Dermis blood vessel endothelial cell (primary cell): ENCODE measurements at places on chromosomes 7 and 10. TPM values are rescaled to one million over a fixed set of nuclear protein-coding genes. Genes with fewer than 3 reads are reported as not detected.

- DNase-seq = no peak
These were observed 39.6 kb downstream of the KCNH2 start for GRCh38 chr7:150938566-150938965.

DNA sequence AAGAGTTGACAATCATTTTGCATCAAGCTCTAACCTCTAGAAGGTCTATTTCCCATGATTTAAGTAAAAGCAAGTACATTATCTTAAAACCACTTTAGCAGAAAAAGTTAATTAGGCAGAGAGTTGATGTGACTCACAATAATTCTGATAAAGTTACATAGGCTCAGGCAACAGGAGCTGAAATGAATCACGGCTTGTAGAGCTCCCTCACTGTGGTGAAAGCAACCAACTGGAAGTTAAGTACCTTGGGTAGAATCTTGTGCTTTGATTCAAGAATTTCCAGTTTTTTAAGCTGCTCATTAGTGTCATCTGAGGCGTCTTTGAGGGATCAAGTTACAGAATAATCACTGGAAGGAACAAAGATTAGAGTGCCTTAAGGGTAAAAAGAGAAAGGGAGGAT is 68.9 kb upstream of the NFE2L3 start:
- DNase-seq = no peak

DNA sequence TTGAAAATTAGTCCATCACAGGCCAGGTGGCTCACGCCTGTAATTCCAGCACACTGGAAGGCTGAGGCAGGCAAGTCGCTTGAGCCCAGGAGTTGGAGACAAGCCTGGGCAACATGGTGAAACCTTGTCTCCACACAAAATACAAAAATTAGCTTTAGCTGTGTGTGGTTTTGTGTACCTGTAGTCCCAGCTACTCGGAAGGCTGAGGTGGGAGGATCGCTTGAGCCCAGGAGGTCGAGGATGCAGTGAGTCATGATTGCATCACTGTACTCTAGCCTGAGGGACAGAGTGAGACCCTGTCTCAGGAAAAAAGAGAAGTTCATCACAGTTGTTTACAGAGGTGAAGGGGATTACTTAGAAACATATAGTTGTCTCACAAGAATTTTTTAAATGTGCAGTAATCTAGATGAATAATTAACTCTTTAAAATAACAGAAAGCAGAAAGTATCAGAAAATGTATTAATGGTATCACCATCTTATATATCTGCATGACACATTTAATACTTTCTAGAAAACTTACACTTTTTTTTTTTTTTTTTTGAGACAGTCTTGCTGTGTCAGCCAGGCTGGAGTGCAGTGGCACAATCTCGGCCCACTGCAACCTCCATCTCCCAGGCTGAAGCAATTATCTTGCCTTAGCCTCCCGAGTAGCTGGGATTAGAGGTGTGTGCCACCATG is 8.9 kb downstream of the LCOR start:
- peak; percentile 44 for DNase-seq

GRCh38 chr7:102436118-102436517 is 2.7 kb downstream of the ORAI2 start:
- DNase-seq = no peak

- no peak for DNase-seq
These were observed 15.3 kb downstream of the TPK1 start for GRCh38 chr7:144820552-144820951.

GRCh38 chr7:92763636-92764423 is 72.5 kb downstream of the CDK6 start:
- DNase-seq = peak; percentile 40

DNA sequence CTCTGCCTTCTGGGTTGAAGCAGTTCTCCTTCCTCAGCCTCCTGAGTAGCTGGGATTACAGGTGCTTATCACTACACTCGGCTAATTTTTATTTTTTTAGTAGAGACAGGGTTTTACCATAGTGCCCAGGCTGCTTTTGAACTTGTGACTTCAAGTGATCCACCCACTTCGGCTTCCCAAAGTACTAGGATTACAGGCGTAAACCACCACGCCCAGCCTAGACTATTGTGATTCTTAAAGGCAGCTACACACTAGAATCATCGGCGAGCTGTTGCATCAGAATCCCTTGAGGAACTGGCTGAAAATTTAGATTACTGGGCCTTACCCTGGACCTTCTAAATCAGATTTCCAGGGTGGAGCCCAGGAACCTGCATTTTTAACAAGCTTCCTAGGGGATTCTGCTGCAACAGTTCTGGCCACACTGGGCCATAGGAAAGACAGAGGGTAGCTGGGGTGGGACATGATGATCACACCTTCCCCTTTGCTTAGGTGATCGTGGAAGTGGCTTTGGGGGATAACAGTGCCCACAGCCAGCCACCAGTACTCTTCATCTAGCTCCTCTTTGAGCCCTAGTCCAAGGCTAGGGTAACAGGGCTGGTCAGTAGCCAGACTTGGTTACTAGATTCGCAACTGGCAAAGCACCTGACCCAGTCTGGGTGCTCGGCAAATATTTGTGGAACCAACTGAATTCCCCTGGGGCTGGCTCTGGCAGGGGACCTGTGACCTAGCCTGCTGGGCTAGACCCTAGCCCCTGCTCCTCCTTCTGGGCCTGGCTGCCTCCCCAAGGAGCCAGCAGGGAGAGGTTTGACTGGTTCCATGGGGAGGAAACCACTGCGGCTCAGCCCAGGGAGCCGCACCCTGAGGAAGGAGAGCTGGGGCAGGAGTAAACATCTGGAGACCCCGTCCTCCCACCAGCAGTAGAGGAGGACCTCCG is 67.1 kb upstream of the DUSP5 start:
- DNase-seq = no peak

- DNase-seq = no peak
These were observed 33.9 kb downstream of the CHN2 start for GRCh38 chr7:29228289-29229011.

Gene CPA4
- 0.17 and 0.74 TPM in 2 replicates for total RNA-seq

- DNase-seq = no peak
These were observed 320.1 kb upstream of the NFE2L3 start for GRCh38 chr7:25831831-25832411.

GRCh38 chr10:121594623-121595350 is 3.5 kb downstream of the FGFR2 start:
- no peak for DNase-seq

DNA sequence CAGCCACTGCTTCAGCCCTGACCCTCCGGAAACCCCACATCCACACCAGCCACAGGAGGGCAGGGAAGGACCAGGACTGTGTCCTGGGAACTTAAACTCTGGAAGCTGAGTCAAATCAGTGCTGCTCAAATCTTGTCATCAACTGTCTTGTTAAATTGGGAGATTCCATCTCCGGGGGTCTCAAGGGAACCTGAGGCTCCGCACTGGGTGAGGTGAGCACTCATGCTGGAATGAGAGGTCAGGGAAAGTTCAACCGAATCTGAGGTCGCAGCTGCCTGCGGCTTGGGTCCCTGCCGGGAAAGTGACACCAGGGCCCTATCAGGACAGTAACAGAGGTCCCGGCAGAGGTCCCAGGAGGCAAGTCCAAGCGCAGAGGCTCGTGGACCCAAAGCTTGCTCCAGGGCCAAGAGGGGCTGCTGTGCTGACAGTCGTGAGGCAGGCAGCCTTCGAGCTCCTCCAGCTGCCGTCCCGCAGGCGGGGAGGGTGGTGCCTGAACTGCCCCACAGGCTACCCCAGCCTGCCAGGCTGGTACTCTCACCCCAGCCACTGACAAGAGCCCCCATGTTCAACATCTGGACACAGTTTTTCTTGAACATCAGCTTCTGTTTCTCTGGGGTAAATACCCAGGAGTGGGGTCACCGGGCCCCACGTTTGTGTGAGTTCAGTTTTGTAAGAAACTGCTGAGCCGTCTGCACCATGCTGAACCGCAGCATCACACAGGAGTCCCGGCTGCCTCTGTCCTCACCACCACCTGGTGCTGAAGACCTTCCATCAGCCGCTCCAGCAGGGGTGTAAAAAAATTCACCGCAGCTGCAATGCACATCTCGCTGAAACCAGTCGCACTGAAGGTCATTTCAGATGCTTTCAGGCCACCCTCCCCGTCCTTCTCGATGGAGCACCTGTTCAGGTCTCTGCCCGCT is 101.0 kb downstream of the DIP2C start:
- peak; percentile 5 for DNase-seq

DNA sequence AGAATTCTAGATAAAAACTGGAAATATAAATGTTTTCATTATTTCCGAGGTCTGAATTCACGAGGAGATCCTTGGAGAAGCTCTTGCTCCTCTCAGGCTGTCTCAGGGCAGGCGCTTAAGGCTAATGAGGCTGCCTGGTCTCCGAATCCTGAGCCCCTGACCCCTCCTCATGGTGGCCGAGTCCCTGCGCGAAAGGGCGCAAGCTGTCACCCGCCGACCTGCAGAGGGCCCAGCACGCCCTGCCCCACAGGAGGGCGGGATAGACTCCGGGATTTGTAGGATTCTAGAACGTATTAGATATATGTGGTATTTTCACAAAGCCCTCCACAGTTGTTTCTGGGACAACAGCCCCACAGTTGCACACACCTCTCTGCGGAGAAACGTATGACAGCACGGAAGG is 284.1 kb downstream of the ABCA13 start:
- DNase-seq = no peak

GRCh38 chr10:79253704-79254103 is 93.6 kb upstream of the PPIF start:
- DNase-seq = no peak
